ENCODE measurements at places on chromosomes 7 and 10.

DNA sequence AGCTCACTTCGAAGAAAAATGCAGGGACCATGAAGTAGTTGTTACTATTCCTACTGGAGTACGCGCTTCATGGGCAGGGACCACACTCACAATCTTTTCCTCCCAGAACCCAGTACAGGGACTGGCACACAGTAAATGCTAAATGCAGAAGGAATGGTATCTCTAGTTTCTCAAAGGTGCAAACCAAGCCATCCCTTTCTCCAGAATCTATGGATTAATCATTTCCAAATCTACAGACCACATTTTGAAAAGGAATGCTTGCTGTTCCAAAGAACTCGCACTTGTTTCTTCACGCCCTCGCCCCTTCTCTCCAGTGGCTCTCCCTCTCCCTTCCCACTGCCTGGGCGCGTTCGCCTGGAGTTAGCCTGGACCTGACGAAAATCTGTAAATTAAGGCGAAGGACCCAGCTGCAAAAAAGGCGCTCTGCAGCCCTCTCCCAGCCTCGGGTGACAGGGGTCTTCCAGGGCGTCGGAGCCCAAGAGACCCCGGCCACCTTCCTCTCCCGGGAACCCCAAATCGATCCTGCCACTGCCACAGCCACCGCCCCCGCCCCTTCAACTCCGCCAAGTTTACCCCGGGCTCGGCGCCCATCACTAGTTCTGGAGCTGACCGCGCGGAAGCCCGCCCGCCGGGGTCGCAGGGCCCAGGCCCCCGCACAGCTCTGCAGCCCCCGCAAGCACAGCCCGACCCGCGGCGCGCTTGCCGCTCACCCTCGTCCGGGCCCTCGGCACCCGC, 527 bp downstream of the PDIA4 start:
- no peak for DNase-seq

DNA sequence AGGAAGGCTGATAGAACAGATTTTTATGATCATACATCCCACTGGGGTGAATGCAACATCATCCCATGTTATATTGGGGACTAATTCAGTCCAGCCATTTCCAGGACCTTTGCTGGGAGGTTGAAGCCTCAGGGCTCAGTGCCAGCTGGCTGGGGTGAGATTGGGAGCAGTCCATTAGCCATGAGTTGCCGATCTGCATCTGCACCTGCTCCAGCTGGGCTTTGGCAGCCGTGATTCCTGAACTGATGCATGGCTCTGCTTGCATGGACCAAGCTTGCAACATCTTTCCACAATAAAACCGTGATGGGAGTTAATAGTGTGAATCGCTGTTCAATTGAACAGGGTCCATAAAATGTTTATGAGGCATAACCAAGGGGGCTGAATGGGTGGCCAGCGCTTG, 346.9 kb downstream of the TYW1 start:
- DNase-seq, result no peak

- no peak for DNase-seq
These were observed 172.4 kb downstream of the COBL start for GRCh38 chr7:51144178-51144577.

GRCh38 chr7:134245253-134245652, 71.5 kb downstream of the SLC35B4 start:
- DNase-seq, result no peak

DNA sequence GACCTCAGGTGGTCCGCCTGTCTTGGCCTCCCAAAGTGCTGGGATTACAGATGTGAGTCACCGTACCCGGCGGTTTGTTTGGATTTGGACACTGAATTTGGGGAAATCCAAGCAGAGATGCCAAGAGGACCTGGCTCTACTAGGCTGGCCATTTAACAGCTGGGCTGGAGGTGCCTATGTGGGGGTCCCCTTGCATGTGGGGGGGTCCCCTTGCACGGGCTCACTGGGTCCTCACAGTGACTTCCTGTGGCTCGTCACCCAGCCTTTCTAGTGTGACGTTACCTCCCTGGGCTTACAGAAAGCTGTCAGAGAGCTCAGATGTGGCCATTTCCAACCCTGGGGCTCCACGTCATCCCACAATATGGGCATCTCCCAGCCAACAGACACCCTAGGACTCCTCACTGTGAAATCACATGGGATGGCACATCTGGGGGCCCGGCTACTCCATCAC, 49.3 kb upstream of the GNA12 start:
- DNase-seq, result peak; percentile 27

- no peak for DNase-seq
These were observed 49.5 kb upstream of the HDAC9 start for GRCh38 chr7:18445916-18446520.

DNA sequence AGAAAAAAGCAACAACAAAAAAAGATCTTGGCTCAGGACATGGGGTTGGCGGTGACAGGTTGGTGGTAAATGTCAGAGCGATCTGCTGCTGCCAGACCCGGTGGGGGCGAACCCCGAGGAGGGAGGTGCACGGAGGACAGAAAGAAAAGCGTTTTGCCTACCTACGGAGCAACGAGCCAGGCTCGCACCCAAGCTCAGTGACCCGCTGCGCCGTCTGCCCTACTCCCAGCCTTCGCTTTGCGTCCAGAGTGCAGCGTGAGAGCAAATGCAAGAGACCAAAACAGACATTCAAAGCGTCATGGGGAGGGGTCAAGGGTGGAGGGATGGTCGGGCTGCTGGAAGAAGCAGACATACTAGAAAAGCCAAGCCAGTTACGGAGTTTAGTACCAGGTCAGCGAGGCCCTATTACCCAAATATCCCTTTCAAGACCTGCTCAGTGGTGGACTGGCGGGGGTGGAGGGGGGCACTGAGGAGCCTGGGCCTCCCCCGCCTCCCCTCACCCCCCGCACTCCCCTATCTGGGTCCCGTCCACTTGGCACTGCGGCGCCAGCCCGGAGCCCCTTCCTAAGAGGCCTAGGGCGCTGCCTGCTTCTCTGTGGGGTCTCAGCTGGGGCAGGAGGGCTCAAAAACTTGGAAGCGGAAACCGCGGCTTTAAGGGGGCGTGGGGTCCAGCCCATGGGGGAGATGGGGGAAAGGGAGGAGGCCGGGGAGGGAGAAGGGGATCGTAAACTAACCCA, 66.9 kb downstream of the SLC29A4 start:
- DNase-seq, result no peak

GRCh38 chr7:9962742-9963141, 1010.9 kb upstream of the PHF14 start:
- no peak for DNase-seq

DNA sequence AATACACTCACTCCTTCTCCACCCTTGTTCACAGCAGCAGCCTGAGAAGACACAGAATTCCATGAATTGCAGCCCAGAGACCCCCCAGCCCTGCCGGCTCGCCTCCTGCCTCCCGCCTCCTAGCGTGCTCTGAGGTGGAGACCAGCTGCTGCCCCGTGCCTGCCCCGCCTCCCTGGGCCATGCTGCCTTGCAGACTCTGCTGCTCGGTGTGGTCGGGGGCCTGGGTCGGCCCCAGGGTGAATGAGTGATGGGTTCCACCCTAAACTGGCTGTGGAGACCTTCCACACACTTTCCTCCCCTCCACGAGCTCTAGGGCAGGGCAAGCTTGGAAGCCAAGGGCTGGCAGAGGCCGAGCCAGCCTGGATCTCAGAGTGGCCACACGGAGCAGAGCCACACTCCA, 479.3 kb downstream of the DNAJB6 start:
- no peak for DNase-seq

DNA sequence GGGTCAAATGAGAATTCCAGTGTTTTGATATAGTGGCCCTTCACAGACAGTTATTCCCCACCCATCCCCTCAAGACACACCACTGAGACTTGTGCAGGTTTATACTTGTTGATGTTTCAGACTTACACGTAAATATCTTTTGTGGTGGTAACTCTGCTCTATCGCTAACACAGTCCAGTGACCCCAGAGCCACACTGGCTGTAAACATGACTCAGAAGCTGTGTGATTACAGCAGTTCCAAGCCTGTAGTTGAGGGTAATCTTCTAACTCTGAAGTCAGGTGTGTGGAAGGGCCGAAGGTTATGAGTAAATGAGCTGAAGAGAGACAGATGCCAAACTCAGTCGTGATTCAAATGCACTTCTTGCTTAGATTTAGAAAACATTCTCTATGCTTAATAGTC, 19.4 kb downstream of the NOBOX start:
- no peak for DNase-seq

DNA sequence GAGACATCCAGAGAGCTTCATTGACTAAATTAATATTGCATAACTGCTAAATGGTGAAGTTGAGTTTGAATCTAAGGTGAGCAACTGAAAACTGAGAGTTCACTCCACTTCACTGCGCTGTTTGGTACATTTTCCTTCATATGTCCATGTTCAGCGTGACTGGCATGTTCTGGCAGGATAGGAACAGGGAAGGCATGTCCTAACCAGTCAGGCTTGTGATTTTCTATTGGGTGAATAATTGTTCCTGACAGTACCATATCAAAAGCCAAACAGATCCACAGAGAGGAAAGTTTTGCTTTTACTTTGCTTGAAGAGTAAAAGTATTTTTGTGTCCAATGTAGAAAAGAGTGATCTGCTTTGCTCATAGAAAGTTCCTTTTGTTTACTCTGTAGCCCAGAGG, 53.2 kb downstream of the WDFY4 start:
- DNase-seq, result no peak

DNA sequence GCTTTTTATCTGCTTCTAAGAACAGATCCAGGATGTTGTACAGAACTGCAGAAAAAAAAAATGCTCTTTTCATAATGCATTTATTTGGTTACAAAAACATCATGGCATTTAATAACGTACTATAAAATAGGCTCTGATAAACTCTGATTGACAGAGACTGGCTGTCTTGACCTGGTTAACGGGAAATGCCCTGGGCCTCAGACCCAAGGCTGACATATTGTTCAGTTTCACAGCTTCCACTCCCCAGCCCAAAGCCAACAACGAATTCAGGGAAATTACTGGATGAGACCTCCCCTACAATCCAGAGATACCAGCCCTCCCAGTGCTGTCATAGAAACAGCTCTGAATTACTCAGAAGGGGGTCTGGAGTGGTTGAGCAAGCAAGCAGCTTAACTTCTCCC, 260.1 kb downstream of the CREB5 start:
- no peak for DNase-seq

DNA sequence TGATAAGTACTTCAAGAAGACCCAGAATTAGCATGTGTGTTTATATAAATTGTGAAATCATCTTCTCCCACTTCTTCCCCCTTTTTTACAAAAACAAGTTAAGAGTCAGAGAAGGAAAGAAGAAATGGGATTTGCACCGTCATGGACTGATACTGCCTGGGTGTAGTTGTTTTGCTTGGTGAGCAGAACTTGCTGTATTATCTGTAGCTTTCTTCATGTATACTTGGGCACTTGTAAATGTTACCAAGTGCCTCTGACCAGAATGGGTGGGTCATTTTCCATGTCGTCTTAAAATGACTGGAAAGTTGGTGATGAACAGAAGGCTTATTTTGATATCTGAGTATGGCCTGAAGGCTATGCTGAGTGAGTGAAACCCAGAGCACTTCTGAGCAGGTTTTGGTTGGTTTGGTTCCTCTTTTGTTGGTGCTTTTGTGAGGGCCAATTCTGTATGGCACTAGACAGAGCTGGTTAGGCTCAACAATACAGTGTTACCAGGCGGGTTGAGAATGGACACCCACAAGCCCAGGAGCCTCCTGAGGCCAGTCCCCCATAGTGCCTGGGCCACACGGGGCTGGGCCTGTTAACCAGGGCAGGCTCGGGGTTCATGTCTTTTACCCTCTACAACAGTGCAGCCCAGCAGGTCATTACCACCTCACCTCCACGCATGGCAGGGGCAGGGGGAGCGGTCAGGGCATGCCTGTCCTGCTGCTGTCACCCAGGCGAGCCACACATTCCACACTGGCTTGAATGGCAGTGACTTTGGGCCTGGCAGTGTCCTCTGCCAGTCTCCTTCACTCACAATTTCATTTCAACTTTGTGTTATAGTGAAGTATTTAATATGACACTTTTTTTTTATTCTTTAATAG, 115.1 kb downstream of the CCNY start:
- DNase-seq, result no peak

- DNase-seq, result no peak
These were observed 33.3 kb downstream of the GET4 start for GRCh38 chr7:909358-910329.

GRCh38 chr10:132184816-132185593, 1.7 kb upstream of the DPYSL4 start:
- DNase-seq, result no peak

DNA sequence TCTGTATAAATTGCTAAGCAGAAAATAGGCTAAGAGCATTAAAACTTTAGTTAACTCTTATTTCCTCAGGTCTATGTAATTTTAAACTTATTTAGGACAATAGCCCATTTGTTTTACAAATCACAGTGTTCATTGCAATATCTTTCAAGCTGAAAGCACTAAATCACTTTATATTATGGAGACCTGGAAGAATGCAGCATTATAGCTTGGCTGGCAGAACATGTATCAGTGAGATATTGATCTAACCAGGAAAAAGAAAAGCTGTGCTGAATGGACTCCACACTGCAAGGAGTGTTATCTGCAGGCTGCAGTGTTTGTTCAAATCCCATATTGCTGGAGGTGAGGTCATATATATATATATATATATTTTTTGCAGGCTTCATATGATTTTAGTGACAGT, 517.5 kb downstream of the NRG3 start:
- DNase-seq, result no peak

DNA sequence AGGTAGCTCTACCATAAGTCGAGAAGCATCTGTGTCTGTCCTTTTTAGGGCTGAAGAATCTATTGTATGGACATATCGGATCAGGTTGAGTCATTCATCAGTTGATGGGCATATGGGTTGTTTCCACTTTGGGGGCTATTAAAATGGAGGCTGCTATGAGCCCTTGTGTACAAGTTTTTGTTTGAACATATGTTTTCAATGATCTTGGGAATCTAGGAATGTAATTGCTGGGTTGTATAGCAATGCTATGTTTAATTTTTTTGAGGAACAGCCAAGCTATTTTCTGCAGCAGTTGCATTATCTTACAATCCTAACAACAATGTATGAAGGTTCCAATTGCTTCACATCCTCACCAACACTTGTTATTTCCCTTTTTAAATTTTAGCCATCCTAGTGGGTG, 46.4 kb upstream of the HABP2 start:
- no peak for DNase-seq

GRCh38 chr10:66713387-66713786, 212.4 kb upstream of the LRRTM3 start:
- DNase-seq, result no peak

DNA sequence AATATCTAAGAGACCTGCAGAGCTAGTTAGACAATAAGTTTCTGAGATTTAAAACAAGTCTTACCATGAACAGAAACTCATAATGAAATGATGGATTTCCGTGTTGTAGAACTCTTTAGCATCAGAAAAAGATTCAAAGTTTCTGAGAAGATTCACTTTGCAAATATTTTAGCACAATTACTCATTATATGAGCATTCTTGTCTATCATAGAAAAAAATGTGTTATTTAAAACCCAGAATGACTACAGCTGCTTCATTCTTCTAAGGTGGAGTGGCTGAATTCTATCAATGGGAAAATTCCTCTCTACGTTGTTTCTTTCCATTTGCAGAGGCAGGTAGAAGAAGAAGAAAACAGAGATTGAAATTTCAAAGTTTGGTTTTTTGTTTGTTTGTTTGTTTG, 21.0 kb upstream of the RALA start:
- no peak for DNase-seq

DNA sequence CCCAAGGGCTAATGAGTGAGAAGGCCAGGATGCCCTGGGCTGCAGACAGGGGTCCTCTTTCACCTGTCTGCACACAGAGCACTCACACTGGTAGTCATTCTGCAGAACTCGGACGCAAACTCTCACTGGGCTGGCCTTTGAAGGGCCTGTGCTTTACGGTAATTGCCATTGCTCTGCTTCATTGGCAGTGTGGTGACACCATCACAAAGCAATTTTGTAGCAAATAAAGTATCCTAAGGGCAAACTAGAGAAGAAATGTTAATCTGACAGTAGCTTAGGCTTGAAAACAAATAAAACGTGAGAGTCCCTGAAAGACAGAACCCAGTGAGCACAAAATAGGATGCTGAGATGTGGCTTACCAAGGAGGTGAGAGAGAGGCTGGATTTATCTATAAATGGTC, 30.6 kb upstream of the FIGNL1 start:
- DNase-seq, result no peak

All from activated CD4-positive, alpha-beta T cell treated with anti-CD3 and anti-CD28 coated beads, Interleukin-10, Interleukin-2, amounts not matched to agents 100 ng/mL and 50 ng/mL, durations not matched to agents 16 hours and 8 hours (primary cell).